ENCODE measurements at places on chromosomes 1 and 21.

- no peak for DNase-seq
Measured at GRCh38 chr1:201603613-201604232, 64.8 kb downstream of the NAV1 start.

DNA sequence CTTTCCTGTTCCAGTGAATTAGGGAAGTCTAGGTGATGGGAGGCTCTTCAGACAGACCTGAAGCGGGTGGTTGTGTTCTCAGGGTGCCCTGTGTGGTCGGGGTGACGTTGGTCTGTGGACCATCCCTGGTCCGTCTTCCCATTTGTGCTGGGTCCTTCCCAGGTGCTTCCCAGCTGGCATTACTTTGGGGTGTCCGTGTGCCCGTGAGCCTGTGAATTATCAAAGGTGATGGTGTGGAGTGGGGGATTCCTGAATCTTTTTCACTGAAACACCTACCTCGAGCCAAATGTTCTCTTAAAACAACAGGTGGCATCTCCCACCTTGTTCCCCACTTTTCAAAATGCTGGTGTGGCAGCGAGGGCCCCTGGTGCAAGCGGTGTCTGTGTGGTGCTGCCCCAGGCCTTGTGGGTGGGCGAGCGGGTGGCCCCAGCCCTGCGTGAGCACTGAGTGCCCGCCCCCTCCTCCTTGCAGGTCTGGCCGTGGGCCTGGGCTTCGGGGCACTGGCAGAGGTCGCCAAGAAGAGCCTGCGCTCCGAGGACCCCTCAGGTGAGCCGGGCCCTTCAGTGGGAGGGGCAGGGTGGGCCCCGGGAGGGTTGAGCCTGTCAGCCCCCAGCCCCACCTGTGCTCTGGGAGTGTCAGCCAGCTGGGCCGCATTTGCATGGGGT lies 37.0 kb downstream of the COQ8A start:
- peak; percentile 37 for DNase-seq

- no peak for DNase-seq
Measured at GRCh38 chr1:199907361-199907760, 120.1 kb upstream of the NR5A2 start.

DNA sequence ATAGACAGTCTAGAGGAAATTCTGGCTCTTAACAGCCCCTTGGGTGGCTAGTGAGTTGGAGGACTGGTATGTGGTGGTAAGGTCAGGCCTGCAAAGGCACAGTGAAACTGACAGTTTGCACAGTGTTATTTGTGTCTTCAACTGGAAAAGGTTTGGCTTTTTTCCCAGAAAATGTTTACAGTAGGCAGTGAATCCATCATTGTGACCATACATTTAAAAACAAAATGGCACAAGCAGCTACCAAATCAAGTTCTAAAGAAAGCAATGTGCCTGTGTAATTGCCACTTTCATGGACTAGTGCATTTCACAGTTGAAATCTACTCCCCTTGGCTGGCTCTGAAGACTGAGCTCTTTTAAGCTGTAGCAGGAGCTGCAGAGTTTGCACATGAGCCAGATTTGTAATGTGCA lies 24.8 kb downstream of the ATPAF1 start:
- no peak for DNase-seq

DNA sequence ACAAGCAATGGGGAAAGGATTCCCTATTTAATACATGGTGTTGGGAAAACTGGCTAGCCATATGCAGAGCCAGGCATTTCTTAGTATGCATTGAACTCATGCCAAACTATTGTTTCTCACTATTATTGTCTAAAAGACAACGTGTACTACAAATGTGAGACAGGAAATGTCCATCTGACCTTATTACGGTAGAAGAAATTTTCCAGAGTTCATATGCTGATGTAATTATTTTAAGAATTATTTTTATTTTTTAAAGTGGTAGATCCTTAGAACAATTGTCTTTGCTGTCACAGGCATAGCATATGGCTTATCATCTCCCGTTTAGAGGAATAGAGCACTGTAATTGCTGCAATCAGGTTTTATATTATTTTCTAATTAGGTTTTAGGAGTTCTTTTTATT lies 75.2 kb upstream of the S1PR1 start:
- no peak for DNase-seq

DNA sequence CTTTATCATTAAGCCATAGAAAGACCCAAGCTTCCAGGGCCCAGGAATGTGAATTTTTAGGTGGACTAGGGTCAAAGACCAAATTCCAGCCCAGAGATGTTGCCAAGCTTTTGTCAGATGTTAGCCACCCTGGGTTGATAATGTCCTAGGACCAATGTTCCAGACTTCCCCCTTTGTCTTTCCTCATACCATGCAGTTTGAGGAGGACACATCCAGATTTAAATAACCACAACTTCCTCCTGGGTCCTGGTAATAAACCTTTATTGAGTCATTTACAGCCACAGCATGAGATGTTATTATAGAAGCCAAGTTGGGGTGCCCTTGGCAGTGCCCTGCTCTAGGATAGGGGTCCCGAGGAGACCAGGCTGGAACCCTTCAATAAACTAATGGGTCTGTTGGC lies 5.9 kb downstream of the TNR start:
- no peak for DNase-seq

DNA sequence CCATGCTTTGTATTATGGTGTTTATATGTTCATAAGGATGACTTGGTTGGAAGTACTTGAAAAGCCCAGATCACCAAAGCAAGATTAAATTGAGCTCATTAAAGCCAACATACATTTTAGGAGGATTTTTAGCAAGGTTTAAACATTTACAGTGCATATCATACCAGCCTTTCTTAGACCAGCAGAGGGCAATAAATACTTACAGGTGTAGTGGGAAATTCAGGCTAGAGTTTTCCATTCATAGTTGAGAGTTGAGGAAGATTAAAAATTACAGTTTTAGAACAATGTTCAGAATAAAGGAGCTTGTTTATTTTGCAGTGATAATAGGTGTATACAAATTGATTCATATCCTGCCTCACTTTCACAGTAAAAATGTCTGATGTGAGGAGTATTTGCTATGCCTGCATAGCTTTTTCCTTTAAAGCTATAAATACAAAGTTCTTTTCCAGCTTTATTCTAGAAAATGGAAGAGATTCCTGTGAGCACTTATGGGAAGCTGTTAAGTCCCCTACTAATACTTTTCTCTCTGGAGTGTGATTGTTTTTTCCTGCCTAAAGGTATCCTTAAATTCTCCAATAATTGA lies 35.3 kb downstream of the DTL start:
- no peak for DNase-seq

- DNase-seq: no peak
Measured at GRCh38 chr1:2350501-2350900, 40.9 kb downstream of the MORN1 start.

DNA sequence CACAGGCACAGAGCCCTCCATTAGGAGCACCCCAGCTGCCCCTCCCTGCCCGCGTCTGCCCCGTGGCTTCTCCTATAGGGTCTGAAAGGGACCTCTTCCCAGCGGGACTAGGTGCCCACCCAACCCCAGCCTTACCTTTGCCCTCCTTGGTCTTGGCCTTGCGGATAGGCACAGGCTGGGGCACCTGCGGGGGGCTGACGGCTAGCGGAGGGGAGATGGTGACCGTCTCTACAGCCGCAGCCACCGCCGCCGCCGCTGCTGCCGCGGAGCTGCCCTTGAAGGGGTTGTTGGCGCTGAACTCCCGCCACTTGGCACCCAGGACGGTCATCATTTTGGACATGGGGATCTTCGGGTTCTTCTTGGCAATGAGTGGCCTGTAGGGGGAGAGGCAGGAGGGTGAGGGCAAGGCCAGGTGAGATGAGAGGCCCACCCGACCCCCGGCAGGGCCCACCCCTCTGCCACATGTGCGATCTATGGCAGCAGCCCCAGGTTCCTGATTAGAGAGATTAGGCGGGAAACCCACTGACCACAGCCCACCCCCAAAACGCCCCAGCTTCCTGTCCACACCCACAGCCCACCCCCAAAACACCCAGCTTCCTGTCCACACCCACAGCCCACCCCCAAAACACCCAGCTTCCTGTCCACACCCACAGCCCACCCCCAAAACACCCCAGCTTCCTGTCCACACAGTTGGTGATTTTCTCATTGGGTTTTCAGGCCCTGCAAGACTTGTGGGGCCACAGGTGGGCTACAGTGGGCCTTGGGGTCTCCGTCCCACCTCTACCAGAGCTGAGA lies 25.4 kb downstream of the CHD5 start:
- DNase-seq: no peak

DNA sequence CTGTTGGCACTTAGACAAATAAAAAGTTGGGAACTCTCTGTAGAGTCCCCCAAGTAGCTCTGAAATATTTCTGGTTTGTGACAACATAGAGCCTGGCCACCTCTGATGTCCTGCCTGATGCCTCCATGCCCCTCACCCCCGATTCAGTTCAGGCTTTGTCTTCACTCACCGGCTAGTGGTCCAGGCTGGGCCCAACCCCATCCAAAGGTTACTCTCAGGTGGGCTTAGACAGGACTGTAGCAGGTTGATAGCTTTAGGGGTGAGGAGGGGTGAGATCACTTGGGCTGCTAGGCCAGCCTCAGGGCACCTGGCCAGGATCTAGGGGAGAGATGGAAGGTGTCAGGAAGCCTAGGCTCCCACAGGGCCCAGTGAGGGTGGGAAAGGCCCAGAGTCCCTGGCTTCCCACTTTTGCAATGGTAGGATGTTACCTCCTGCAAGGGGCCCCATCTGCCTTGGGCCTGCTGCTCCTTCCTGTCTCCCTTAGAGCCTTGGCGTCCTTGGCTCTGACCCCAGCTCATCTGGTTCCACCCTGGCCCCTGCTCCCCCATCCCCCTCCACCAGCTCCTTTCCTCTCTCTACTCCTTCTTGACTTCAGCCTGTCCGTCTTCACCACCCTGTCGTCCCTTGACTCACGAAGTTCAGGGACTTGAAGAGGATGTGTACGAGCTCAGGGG lies 6.7 kb downstream of the EPS8L3 start:
- DNase-seq: no peak

DNA sequence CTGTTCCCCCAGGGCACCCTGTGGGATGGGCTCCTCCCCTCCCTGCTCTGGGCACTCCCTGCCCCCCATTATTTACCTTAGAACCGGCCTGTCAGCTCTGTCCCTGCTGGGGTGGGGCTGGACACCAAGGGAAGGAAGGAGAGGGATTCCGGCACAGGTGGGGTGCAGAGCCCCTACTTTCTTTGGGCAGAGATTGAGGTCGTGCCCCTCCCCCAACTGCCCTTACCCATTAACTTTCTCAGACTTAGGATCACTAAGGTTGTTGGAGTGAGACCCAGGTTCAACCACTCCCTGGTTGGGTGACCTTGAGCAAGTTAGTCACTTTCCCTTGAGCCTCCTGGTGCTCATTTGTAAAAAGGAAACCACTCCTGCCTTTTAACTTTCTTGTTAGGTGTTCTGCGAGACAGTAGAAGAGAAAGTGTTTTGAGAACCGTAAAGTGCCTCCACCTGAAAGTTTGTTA lies 57.0 kb upstream of the SYNC start:
- no peak for DNase-seq

- DNase-seq: no peak
Measured at GRCh38 chr1:161763522-161764098, 2.5 kb upstream of the ATF6 start.

DNA sequence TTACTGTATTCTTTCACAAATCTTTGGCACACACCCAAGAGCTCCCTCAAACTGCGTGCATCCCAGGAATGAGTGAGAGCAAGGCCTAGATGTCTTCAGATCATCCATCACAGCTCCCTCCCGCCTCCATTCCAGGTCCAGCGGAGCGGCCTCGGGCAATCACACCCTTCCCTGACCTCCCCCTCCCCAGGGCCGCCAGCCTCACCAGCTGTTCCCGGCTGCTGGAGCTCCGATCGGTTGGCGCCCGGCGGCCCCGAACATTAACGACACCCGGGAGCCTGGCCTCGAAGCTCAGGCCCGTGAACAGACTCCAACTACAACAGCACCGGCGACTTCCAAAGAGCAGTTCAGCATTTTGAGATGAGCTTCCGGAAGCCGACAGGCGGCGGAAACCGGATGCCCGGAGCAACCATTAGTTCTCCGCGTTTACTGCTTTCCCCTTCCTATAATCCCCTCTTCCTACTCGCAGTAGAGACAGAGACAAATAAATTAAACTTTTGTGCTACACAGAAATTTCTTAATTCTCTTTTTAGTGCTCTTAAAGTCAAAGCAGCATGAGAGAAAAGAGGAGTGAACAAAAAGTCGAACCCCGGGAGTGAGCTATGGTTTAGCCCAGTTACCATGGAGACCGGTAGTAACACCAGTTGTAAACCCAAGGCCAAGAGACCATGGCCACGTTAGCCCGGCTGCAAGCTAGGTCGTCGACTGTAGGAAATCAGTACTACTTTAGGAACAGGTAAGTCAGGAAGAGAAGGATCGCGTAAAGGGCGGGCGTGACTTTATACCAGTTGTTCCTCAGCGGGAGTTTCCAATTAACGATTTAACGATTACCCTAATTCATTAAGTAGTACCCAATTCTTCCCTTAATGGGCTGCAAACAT lies at the start of the genes GPATCH2 and SPATA17:
TSS of gene GPATCH2 (minus strand) at position 380 of the 881 bp plus-strand sequence. CDS start at position 261, 119 bp downstream.
TSS of gene SPATA17 (plus strand) at position 634 of the 881 bp plus-strand sequence. CDS start at position 669, 35 bp downstream.
- peak; percentile 88 for DNase-seq

DNA sequence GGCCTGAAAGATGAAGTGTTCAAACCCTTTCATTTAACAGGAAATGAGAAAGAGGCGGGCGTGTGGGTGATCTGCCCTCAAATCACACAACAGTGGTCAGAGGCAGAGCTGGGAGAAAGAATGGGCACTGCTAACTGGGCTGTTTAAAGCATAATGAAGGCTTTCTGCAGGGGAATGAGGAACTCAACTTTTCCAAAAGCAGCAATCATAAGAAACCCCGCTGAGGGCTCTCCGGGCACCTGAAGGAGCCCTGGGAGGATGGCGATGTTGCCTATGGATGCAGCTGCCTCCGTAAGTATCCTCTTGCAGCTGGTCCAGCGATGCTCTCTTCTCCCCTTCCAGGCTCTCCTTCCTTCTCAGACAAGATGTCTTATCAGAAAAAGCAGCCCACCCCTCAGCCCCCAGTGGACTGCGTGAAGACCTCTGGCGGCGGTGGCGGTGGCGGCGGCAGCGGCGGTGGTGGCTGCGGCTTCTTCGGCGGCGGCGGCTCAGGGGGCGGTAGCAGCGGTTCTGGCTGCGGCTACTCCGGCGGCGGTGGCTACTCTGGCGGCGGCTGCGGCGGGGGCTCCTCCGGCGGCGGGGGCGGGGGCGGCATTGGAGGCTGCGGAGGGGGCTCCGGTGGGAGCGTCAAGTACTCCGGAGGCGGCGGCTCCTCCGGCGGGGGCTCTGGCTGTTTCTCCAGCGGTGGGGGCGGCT lies 1.2 kb downstream of the LORICRIN start:
- DNase-seq: peak; percentile 60

DNA sequence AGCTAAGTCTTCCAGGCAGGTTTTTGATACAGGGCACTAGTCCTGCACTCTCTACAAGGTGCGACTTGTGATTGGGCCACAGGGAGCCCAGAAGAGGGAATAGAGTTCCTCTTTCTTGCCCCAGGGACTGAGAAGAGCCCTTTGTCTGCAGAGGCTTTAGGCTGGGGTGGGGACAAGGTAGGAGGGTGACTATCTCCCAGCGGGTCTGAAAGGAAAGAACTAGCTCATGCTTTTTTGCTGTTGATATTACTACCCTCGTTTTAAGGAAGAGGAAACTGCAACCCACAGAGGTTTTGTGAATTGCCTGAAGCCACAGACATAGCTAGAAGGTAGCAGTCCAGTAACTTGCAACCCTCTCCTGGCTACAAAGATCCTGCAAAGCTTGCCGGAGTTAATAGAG lies 615.2 kb downstream of the MATN1 start:
- no peak for DNase-seq

- DNase-seq: no peak
Measured at GRCh38 chr21:42097860-42098454, 26.8 kb downstream of the UMODL1 start.

Data from right forelimb (tissue), 1 donor.